ENCODE measurements at places on chromosomes 12 and 14. TPM values are rescaled to one million over a fixed set of nuclear protein-coding genes. Genes with fewer than 3 reads are reported as not detected.

- DNase-seq, result no peak
Measured at GRCh38 chr14:21231020-21231652, 38.1 kb downstream of the HNRNPC start.

DNA sequence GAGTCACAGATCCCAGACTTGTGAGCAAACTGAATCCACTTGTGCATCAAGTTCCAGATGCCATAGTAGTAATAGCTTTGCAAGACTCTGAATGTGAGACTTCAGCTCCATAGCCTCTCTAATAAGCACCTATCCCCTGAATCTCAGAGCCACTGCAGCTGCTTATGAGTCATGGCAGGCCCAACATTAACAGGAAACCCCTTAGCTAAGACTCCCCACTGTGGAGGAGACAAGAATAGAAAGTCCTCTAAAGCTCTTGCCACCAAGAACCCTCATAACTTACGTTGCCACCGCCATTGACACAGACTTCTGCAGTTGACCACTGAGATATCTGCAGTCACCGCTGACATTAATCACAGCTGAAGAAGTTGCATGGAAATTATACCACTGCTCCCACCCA is 62.9 kb upstream of the PDE3A start:
- DNase-seq, result no peak

DNA sequence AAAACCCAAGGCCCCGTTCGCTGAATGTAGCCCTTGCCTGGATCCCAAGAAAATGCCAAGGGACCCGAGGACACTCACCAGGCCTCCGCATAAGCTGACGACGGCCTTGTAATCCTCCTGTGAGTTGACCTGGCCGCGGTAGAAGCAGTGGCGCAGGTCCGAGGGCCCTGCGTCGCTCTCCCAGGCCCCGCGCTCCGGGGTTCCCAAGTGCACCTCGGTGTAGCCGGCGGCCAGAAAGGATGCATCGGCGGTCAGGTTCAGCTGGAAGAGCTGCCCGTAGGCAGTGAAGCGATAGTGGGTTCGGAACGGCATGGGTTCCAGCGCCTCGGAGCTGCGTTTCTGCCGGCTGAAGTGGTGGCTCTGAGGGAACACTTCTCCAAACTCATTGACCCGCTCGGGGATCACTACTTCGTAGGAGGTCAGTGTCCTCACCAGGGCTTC is 1.2 kb downstream of the ADAMTS20 start:
- DNase-seq, result no peak

GRCh38 chr12:68115281-68115680 is 44.3 kb downstream of the IFNG start:
- DNase-seq, result no peak

DNA sequence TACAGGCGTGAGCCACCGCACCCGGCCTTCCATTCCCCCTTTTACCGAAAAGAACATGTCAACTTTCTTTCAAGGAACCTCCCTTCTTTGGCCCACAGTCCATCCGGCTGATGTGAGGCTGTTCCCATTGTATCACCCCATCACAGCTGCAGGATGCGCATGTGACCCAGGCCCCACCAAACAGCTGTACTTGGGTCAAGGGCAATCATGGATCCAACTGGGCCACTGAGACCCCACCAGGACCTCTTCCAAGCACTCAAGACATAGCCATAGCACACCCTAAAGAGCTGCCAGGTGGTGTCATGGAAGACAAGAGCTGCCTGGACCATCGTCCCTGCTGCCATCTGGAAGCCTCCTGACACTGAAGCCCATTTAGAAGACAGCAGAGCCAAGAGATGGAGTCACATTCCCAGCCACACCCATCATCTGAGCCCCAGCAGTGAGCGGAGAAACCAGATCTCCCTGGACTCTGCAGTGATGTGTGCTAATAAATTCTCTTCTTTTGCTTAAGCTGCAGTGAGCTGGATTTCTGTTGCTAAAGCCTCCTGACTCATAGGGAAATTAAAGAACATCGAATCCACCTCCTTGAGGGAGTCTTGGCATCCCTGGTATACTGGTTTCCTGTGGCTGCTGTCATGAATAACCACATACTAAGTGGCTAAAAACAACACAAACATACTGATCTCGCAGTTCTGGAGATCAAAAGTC is 105.6 kb downstream of the KSR2 start:
- no peak for DNase-seq

DNA sequence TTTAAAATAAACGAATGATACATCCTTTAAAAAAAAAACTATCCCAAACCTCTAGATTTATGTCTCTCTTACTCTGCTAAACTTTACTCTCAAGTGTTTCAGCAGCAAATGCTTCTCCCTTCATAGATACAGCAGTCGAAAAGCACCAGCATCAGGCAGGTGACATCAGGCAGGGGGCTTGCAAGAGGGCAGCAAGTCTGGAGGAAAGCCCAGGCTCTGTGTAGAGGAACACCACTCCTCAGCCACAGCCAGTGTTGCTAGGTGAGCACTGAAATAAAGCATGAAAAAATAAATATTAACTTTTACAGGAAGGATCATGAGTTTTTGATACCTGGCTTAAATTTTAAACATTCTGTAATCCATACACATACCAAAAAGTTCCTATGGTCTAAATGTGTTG is 419.4 kb downstream of the GALC start:
- no peak for DNase-seq

DNA sequence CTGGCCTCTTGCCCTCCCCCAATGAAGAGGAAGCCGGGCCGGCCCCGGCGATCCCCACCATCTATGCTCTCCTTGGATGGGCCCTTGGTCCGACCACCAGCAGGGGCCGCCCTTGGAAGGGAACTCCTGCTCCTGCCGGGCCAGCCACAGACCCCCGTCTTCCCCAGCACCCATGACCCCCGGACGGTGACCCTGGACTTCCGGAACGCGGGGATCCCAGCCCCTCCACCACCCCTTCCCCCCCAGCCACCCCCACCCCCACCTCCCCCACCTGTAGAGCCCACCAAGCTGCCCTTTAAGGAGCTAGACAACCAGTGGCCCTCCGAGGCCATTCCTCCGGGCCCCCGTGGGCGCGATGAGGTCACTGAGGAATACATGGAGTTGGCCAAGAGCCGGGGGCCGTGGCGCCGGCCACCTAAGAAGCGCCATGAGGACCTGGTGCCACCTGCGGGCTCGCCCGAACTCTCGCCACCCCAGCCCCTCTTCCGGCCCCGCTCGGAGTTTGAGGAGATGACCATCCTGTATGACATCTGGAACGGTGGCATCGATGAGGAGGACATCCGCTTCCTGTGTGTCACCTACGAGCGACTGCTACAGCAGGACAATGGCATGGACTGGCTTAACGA is 19.4 kb downstream of the SETD1B start:
- DNase-seq, result no peak

GRCh38 chr12:108613548-108613947 is 15.7 kb upstream of the TMEM119 start:
- DNase-seq, result no peak

DNA sequence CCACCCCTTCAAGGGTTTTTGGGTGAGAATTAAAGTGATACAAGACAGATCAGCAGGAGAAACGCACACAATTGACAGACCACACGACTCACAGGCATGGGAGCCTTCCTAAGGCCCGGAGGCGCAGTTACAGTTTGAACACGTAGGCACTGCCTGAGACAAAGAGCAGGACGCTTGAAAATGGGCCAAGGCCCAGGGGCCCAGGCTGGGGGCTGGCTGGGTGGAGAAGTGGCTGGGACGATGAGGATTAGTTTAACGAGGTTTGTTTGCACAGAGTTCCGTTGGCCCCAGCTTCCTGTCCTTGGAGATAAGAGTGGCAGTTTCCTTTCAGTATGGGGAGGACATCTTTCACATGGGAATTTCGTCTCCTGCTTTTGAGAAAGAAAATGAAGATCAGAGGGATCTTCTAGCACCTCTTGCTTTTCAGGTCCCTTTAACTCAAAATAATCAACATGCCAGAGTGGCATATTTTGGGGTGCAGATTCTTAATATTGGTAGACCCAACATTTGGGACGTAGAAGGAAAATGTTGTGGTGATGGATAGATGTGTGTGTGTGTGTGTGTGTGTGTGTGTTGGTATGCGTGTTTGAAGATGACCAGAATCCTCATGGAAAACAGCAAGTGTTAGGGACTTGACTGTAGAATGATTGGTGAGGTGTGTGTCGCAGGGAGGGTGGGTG is 44.6 kb downstream of the DLK1 start:
- DNase-seq, result no peak

DNA sequence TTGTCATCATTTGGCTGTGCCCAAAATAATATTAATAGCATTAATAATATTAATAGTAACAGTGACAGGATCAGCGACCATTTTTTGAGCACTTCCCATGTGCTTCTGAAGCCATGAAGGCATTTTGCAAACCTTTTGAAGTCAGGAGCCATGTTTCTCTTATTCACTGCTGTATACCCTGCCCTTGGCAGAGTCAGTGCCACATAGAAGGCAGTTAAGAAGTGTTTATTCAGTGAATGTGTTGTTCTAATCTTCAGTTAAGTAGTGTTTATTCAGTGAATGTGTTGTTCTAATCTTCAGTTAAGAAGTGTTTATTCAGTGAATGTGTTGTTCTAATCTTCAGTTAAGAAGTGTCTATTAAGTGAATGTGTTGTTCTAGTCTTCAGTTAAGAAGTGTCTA is 319.7 kb upstream of the NAV3 start:
- DNase-seq, result no peak

DNA sequence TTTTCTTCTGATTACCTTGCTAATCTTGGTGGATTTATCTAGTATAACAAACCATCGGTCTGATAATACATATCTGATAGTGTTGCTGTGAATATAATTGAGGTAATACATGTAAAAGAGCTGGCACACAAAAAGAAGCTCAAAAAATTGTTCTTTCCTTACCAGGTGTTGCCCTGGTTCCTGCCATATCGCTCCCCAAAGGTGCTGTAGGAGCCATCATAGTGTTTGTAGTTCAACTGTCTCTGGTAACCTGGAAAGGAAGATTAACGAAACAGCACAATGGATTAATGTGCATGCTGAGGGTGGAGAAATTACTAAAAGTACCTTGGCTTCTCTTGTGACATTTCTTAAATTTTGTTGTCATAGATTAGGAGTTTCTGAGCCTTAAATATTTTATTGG is 36.6 kb downstream of the A2M start:
- no peak for DNase-seq

DNA sequence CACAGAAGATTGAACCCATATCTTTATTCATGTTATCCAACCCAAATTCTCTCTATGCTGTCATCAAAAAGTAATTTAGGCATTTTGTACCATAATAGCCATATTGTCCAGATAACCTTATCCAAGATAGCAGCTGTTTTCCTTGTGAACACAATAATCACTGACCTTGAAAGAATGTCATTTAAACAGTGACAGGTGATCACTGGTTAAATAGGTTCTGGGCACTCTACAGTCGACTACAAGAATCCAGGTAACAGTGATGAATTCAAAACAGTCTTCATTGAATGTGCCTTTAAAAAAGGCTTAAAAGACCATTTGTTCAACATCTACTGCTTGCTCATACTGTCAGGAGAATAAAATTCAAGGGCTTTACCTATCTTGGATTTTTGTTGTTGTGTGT is 4.6 kb upstream of the SPX start:
- DNase-seq, result no peak

DNA sequence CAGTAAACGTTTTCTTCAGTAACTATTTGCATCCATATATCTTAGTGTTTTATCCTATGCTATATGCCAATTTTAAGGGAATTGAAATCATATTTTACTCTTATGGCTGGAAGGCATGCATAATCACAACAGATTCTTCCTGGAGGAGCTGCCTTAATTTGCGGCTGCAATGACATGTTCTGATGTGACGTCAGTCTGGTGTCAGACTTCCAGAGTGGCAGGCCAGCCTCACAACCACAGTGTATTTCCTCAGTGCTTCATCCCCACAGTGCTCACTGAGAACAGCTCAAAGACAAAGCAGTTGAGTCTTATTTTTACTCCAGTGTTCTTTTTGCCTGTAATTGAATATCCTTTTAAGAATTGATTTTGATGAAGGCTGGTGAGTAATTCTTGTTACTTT is 107.1 kb downstream of the PLEKHA5 start:
- DNase-seq, result no peak

GRCh38 chr12:64991121-64991611 is 129.9 kb downstream of the WIF1 start:
- peak; percentile 1 for DNase-seq

DNA sequence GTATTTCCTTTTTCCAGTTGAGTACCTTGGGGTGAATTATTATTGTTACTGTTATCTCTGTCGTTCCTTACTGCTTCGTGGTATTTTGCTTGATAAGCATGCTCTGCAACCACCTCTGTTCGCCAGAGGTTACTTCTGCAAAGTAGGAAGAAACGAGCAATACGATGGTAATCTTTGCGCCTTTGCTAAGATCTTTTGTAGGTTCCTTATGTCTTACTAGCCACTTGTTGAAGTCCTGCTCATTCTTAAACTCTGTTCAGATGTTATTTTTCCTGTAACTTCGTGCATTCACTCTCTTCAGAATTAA is 729 bp upstream of the M6PR start:
- DNase-seq, result no peak

- DNase-seq, result no peak
Measured at GRCh38 chr12:108296945-108297344, 42.2 kb downstream of the CMKLR1 start.

DNA sequence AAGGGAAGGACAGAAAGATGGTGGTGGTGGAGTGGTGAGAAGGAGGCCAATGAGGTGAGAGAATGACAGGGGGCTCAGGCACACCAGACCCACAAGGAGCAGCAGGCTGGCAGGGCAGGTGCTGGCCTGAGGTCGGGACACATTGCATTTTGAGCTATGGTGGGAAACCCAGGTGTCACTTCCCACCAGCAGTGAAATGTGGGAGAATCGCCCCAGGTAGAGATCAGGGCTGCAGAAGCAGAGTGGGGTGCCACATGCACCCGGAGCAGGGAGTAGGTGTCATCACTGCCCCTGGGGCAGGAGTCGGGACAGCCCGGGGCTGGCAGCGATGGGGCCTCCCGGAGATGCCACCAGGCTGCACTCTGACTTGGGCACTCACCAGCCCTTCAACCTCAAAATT is 315.8 kb downstream of the BCL11B start:
- DNase-seq, result no peak

GRCh38 chr12:53538209-53538689 is 31.0 kb upstream of the NPFF start:
- no peak for DNase-seq

DNA sequence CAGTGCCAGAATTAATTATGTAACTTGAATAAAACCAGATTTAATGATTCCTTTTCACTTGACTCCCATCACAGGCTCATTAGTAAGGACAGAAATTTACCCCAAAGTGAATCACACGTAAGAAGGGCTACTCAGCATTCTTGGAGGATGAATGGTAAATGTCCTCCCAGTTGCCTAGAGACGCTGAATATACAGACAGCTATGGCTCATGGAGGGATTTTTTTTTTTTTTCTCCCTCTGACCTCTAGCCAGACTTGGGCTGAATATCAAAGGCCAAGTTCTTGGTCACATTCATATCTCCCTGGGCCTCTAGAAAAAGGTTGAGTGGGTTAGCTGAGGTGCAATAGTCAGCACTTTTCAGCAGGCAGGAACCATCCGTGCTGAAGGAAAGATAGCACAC is 77.5 kb downstream of the PHLDA1 start:
- no peak for DNase-seq

GRCh38 chr14:68316078-68316868 is 476.6 kb downstream of the ZFP36L1 start:
- no peak for DNase-seq

Gene SDR9C7
- 0.31 TPM for total RNA-seq

Gene LRR1
- 6.2 TPM for total RNA-seq

Gene PTPRB
- total RNA-seq, result 8.7 TPM

Gene SOAT2
- total RNA-seq, result not detected

Gene SERPINA6
- total RNA-seq, result not detected

Gene DNAH10
- 22.6 TPM for total RNA-seq

Gene NOVA1
- 58.3 TPM for total RNA-seq

Gene CMTM5
- total RNA-seq, result 0.62 TPM

Gene GLI1
- total RNA-seq, result 0.16 TPM

Gene STXBP6
- total RNA-seq, result 11.9 TPM

Gene CCDC196
- not detected for total RNA-seq

Gene PSME2
- 26.0 TPM for total RNA-seq

Gene RPGRIP1
- 0.16 TPM for total RNA-seq

Gene DLK1
- total RNA-seq, result 0.31 TPM
